ENCODE measurements at places on chromosomes 2 and 18.

- DNase-seq, result no peak
Observed at GRCh38 chr2:105362862-105363591, 25.7 kb downstream of the C2orf49 start.

DNA sequence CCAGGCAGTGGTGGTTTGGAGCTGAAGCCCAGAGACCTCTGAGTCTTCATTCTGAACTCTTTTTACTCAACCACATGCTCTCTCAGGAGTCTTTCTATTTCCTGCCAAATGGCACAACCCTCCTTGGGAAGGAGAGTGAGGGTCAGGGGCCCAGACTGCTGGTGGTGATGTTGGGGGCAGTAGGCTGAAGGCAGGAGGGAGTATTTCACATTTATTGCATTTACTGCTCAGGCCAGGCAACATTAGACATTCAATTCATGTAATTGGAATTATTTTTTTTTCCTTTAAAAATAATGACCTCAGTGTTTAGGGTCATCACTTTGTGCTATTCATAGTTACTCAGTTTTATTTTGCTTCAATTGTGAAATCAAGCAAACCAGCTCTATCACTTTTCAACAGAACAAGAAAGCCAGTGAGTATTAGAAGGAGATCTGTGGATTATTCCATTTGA lies 311.3 kb upstream of the NT5C1B start:
- DNase-seq, result no peak

- no peak for DNase-seq
Observed at GRCh38 chr2:112138159-112139032, at the start of gene FBLN7. Gene FBLN7, plus strand, starts transcription at chr2:112138385. Its CDS starts 271 bp downstream, at chr2:112138656.

DNA sequence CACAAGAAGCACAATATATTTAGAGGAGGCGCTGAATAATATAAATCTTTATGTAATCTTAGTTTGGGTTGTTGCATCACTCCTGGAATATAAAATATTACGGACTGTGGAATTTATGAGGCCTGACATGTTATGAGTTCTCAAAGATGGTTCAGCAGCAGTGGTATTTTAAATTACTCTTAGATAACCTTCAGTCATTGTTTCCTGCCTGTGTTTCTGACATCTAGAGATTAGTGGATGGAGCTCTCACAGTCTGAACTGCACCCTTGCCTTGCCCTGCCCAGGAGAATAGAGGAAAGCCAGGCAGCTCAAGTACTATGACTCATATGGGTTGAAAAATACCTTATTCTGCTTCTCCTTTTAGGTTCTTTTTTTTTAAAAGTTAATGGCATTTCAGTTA lies 70.0 kb downstream of the ACSL3 start:
- no peak for DNase-seq

DNA sequence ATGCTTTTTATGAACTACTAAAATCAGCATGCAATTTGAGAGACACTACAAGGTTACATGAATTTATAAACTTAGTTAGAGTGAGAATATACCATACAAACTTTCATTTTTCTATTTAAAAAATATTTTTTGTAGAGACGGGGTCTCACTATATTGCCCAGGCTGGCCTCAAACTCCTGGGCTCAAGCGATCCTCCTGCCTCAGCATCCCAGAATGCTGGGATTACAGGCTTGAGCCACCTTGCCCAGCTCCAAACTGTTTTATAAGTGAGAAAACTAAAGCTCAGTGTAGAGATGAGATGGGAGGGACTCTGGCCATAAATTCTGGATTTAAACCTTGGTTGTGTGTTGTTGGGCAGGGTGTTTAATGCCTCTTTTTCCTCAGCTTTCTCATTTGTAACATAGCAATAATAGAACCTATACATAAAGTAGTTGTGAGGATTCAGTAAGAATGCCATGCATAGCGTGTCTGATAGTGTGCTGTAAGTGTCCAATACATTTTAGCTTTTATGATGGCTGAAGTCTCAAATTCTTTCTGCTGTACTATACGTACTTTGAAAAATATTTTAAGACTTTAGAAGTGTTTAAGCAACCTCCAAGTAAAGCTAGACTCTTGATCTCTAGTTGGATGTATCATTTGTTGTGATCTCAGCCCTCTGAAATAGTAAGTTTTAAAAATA lies 9.7 kb downstream of the CAB39 start:
- no peak for DNase-seq

DNA sequence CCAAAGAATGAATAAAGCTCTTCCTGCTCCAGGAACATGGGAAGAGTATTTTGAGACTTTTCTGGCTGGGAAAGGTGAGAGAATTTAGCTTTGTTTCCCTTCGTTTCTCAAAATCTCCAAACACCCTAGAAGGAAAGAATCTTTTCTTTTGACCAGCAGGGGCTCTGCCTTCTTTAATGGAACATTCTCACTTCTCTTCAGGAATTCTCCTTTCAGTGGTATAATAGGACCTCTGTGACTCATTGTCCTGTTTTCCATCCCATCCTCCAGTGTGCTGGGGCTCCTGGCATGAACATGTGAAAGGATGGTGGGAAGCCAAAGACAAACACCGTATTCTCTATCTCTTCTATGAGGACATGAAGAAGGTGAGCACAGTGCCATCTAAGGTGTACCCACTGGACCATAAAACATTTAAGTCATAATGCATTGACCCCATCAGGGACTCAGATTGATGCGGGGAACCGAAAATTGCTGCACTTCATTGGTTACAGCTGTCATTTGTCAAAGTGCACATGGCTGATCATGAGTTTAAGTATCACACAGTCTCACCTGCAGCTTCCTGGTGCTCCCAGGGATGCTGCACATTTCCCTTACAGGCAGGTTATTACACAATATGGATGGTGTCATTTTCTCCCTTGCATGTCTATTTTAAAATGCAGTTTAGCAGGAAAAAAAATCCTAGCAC lies 5.5 kb downstream of the SULT1C4 start:
- no peak for DNase-seq

DNA sequence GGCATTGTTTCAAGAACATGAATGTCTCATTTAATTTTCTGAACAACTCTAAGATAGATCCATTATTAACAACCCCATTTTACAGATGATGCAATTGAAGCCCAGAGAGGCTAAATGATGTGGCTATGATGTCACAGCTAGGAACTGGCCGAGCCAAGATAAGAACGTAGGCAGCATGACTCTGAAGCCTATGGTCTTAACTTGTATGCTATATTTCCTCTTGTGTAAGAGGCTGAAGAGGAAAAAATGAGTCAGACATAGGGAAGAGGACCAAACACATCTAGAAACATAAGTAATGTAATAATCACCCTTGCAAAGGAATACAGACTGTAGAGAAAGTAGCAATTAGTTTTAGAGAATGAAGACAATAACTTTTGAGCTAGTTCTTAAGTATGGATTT lies 416.8 kb downstream of the FIGN start:
- DNase-seq, result no peak

- no peak for DNase-seq
Observed at GRCh38 chr18:35971661-35972196, 750 bp upstream of the RMP24 start.

DNA sequence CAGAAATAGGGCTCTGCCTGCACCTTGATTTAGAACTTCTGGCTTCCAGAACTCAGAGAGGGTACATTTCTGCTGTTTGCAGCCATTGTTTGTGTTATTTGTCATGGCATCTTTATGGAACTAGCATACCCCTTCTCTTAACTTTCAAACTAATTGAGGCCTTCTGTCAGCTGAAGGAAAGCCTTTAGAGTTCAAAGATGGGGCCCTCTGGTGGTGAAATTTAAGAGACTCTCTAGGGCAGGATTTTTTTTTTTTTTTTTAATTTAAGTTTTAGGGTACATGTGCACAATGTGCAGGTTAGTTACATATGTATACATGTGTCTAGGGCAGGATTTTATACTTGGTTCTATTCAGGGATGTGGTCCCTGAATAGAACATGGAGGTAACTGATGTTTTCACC lies 260.6 kb upstream of the LINC00305 start:
- no peak for DNase-seq

- DNase-seq, result peak; percentile 28
Observed at GRCh38 chr2:28252311-28252710, 140.3 kb upstream of the FOSL2 start.

DNA sequence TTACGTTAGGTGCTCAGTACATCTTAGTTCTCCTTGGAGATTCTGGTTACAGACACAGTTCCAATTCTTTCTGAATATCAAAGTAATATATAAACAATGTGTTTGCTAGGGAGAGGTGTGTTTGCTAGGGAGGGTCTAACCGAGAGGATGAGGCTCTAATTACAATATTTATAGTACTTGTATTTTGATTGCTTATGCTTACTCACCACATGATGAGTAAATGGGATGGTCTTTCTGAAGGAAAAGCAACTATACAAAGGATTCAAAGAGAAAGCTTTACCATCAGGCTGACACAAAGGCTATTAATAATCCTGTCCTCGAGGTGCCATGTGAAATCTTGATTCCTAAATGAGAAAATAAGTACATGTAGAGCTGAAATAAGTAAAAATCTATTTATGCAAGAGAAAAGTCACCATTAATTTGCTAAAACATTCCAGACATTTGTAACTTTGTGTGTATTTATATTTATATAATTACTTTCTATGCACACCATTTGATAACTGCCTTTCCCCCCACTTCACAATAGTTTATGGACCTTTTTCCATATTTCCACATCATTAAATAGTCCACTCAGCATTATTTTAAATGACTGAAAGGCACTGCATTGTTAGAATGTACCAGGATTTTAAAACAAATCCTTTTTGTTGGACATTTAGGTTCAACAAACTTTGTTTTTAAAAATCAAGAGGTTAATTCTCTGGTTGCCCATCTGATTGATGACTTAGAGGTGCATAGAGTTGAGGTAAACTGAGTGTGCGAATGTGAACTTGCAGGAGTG lies 94.5 kb upstream of the FN1 start:
- no peak for DNase-seq

- DNase-seq, result no peak
Observed at GRCh38 chr18:45008694-45009413, 328.2 kb downstream of the SETBP1 start.

- no peak for DNase-seq
Observed at GRCh38 chr2:73368781-73369180, 16.9 kb upstream of the ALMS1 start.

DNA sequence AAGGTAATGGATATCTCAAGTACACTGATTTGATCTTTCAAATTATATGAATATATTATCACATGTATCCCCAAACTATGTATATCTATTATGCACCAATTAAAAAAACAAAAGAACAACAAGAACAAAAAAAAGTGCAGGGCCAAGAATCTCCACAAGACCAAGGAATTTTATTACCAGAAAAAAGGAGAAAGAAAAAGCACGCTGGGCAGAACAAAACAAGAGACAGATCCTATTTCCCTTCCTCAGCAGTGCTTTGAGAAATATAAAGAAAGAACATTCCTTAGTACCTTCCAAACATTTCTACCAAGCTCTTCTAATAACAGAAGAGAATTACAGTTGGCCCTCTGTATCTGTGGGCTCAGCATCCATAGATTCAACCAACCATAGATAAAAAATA lies 144.7 kb upstream of the CREB1 start:
- DNase-seq, result no peak

- DNase-seq, result no peak
Observed at GRCh38 chr2:157868993-157869392, 7.1 kb downstream of the ACVR1 start.

GRCh38 chr2:200099256-200099655 lies 143.9 kb downstream of the MAIP1 start:
- DNase-seq, result no peak

GRCh38 chr2:181977661-181978350 lies 7.8 kb upstream of the PPP1R1C start:
- DNase-seq, result no peak

- DNase-seq, result no peak
Observed at GRCh38 chr18:9281780-9282179, 52.8 kb upstream of the TWSG1 start.

DNA sequence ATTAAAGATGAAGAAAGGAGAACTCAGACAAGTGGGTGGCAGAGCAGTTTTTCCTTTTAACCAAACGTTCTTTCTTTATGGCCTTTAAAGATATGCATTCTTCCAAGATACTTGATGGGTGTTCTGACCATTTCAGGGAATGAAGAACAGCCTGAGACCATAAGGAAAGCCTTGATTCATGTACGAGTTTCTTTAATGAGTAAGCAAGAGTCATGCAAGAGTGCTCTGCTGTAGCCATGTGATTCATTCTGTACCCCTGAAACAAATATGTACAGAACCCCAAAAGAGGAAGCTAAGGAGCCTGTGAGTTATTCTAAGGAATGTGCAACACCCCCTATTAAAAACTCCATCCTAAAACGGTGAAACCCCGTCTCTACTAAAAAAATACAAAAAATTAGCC lies 372.8 kb downstream of the MTX2 start:
- no peak for DNase-seq

DNA sequence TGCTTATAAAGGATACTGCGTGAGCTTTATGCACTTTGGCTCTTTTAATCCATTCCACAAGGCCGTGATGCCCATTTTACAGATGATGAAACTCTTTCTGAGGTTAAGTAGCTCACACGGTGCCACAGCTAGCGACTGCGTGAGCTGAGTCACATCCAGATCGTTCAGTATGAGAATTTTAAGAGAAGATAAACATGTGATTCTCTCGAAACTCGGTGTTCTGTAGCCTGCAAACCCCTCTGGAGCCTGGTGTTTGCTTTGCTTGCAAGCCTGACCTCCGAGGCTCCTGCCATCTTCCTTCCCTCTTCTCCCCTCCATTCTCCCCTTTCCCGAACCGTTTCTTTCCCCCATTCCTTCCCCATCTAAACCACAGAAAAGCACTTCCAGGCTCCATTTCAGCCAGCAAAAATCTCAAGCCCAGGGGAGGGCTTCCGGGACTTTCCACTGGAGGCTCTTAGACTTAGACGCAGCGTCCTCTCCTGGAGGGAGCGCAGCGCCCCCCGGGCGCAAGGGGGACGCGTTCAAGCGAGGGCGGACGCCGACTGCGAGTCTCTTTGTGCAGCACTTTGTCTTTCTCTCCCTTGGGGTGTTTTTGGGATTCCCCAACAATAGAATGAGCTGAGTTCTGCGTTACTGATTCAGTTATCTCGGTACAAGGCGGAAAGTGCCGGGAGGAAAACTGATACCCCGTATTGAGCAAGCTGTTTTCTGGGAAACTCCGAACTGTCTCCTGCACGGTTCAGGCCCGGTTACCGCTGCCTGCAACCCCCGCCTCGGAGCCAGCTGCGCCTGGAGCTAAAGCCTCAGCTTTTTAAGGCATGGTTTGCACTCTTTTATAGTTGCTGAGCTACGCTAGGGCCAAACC lies 38.0 kb downstream of the CYP1B1 start:
- no peak for DNase-seq

GRCh38 chr2:14737201-14737600 lies 104.7 kb downstream of the LRATD1 start:
- DNase-seq, result no peak
